ENCODE measurements at places on chromosomes 6 and 20.

DNA sequence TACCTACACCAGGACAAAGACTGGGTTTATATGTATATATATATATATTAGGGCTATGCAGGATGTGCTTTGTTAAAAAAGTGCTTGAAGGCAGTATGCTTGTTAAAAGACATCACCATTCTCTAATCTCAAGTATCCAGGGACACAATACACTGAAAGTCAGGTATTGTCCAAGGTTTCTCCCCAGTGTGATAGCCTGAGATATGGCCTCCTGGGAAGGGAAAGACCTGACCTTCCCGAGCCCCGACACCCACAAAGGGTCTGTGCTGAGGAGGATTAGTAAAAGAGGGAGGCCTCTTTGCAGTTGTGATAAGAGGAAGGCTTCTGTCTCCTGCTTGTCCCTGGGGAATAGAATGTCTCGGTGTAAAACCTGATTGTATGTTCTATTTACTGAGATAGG, 156.9 kb downstream of the GPX5 start:
- DNase-seq = no peak

DNA sequence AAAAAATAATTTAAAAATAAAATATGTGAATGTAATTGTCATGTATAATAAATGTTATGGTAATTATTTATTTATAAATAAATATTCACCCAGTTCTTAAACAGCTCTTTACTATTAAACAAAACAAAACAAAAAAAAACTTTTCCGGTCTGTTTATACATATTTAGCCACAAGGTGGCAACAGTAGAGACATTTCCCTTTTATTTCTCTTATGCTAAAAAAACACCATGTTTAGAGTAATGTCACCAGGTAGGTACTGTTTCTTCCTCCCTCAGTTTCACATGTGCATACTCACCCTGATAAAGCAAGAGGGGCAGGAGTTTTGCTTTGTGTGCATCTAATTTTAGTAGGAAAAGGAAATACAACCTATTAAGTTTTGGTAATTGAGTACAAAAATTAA, 610.4 kb upstream of the IMPG1 start:
- peak; percentile 2 for DNase-seq

DNA sequence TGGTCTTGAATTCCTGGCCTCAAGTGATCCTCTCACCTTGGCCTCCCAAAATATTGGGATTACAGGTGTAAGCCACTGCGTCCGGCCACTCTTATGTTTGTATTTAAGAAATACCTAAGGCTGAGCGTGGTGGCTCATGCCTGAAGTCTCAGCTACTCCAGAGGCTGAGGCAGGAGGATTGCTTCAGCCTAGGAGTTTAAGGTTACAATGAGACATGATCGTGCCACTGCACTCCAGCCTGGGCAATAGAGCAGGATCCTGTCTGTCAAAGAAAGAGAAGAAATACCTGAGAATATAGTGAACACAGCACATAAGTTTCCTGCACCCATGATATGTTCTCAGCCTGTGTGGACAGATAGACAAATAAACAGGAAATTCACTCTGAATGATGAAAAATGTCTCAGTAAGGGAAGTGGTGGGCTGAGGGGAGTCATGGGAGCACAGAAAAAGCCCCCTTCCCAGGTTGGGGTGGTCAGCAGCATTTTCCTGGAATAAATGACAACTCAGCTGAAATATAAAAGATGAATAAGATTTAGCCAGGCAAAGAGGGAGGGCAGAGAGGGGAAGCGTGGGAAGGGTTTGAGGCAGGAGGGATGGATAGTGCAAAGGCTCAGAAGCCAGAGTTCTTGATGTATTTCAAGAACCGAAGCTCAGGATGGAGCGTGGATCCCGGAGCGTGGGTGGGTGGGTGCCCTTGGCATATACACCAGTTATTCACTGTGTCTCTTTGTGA, 13.8 kb upstream of the MMP9 start:
- DNase-seq = no peak

DNA sequence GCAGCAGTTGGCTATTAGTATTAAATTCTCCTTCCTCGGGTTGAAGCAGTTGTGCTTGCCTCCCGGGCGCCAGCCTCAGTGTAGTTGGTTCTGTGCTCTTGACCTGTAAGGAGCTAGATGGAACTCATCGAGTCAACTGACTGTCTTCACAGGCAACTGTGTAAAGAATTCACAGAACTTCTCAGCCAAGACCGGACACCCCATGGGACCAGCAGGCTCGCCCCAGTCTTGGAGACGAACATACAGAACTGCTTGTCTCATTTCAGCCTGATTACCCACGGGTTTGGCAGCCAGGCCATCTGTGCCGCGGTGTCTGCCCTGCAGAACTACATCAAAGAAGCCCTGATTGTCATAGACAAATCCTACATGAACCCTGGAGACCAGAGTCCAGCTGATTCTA, 8.5 kb downstream of the TFAP2C start:
- DNase-seq = no peak

DNA sequence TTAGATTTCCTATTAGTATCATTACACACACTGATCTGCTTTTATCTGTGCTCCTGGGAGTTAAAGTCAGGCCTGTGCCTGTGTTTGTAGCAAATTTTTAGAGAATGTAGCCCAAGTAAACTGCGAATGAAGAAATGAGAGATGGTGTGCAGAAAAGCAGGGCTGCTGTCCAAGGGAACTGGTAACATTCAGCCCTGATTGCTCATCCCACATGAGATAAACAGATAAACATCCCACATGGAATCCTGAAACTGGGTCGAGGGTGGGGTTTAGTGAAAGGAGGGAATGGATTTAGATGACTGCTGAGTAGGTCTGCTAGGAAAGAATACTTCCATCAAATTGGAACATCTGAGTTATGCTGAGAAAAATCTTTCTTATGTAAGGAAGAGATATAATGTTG, 69.1 kb downstream of the GRIK2 start:
- peak; percentile 69 for DNase-seq

- no peak for DNase-seq
These were observed 9.6 kb upstream of the MLN start for GRCh38 chr6:33813246-33813904.

DNA sequence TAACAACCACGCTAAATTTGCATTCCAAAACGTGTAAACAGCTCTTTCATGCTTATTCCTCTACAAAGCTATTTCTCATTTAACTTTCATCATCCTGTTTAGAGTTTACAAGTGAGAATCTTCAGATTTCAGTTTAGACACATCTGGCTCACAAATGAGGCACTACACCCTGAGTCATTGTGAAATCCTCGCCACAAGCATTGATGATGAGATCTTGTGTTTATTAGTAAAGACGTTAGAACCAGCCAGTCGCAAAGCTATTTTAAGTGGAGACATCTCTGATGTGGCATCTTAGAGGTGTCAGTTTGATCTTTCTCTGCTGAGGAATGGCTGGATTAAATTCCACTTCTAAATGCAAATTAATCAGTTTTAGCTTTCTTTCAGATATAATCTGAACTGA, 8.3 kb upstream of the ISM1 start:
- DNase-seq = peak; percentile 52

DNA sequence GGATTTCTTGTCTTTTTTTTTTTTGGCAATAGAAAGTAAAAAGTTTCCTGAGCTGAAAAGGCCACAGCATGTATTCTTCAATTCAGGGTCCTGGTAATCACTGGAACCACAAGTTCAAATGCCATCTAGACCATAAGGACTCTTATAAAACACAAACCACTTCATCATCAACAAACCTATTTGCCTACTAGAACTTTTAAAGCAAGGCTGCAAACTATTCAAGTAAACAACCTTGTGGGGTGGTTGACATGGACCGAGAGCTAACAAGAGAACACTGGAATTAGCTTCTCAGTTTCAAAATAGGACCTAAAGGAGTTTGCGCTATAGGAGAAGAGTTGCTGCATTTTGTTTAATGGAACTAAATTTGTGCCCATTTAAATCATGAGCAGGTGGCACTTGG, 215.9 kb downstream of the ATXN1 start:
- DNase-seq = no peak

- DNase-seq = peak; percentile 29
These were observed 715 bp downstream of the SOX12 start for GRCh38 chr20:325889-326644.

DNA sequence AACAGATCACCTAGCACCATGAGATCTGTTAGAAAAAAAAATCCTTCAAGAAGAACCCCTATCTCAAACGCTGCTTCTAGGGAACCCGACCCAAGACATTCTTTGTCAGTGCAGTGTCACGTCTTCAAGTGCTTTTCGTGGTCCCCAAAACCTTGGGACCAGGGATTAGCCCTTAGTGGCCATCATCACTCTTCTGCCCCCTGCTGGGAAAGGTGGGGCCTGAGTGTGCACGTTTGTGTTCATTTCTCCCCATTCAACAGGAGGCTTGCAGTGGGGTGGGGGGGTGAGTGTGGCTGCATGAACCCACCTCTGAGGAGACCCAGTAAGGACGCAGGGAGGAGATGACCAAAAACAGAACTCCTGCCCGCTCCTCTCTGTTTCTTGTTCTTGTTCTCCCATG, 218.2 kb upstream of the RNF24 start:
- DNase-seq = no peak

- no peak for DNase-seq
These were observed 29.0 kb downstream of the CTCFL start for GRCh38 chr20:57495978-57496377.

DNA sequence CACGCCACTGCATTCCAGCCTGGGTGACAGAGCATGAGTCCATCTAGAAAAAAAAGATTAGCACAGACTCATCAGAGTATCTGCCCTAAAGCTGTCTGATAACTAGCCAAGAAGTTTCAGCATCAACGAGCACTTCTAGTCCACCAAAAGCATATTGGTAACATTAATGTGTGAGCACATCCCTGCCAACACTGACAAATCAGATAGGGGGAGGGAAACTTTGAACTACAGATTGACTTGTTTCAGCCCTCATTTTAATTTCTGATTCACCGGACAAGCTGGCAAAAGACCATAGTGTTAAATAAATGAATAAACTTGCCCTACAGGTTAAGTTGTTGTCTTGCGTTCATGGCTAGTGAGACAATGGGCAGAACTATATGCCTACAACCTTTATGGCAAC, 7.7 kb upstream of the SEC63 start:
- DNase-seq = peak; percentile 76

DNA sequence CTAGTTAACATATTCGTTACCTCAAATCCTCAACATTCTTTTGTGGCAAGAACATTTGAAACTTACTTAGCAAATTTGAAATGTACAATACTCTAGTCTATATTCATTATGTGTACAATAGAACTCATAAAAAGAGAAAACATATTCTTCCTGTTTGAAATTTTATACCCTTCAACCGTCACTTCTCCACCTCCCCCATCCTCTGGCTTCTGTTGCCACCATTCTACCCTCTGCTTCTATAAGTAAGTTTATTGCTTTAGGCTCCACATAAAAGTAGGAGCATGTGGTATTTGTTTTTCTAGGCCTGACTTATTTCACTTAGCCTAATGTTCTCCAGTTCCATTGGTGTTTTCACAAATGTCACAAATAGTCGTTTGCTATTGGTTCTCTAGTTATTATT, 205.3 kb downstream of the TENT5A start:
- DNase-seq = no peak

GRCh38 chr6:16474772-16475493, 236.5 kb downstream of the GMPR start:
- no peak for DNase-seq

DNA sequence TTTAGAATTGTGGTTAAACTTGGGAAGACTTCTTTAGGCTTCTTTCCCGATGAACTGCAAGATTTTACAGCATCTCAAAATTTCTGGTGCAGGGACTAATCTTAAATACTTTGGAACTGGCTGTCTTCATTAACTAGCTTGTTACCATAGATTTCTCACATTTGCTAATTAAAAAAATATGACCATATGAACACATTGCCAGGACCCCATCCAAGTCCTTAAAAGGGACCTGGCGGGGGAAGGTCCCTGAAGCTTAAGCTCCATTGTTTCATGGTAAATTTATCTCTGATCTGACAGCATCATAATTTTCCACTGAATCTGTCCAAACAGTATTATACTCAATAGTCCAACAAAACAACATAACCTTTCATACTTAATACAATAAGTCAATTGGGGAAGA, 517.8 kb upstream of the FLRT3 start:
- no peak for DNase-seq

Data from AG08395 (cell line).